ENCODE measurements at places on chromosomes 7 and 10.

DNA sequence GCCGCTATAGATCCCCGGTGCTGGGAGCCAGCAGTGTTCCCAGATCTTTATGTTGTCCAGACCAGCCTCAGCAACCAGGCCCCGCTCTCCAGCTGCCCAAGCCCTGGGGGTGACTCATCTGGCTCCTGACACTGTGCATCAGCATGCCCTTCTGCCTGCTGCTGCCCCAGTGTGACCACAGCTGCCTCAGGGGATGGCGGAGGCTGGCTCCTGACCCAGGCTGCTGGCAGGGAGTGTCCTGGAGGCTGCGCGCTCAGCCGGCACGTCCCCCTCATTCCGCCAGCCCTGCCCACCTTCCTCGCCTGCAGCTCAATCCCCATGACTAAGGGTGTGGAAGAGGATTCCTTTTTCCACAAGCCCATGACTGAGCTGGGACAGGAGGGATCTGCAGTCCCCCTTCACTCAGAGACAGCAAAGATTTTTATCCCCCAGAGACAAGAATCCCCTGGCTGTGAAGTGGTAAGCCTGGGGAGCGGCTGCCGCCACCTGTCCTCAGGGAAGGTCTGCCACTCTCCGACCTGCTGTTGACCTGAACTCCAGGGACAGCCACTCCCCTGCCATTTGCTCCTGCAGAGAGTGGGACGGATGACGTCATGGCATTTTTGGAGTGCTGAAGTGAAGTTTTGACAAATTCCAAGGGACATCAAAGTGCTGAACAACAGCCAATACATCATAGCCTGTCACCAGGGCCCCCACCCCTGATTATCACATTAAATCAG lies 182.8 kb upstream of the BMPER start:
- DNase-seq: no peak

- no peak for DNase-seq
Observed at GRCh38 chr7:80066639-80067038, 68.0 kb upstream of the GNAI1 start.

DNA sequence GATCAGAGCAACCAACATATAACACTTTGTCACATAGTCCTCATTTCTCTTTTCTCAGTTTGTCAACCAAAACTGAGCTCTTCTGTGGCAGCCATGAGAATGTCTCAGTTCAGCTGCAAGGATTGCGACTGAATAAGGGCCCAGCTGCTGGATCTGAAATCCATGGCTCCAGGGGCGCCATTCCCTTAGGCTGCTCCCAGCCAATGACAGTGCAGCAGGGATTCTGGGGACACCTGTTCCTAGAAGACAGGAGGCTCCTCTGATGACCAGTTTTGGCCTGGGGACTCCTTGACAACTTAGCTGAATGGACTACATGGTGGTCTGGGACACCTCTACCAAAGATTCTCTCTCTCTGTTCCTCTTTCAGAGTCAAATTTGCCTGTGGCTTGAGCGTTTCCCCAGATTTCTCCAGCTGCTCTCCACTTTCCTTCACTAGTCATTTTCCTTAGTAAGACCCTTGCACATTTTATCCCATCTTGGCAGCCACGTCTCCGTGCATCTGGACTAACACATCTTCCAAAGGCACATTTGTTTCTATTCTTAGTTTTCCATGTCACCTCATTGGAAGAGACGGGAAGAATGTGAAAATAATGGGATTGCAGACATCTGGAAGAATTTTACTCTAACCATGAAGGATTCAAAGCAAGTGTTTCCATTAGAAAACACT lies 28.1 kb upstream of the KIF5B start:
- DNase-seq: no peak

- no peak for DNase-seq
Observed at GRCh38 chr10:17282311-17282710, 54.3 kb downstream of the VIM start.

GRCh38 chr10:80462299-80462980 lies 8.3 kb downstream of the TSPAN14 start:
- no peak for DNase-seq

DNA sequence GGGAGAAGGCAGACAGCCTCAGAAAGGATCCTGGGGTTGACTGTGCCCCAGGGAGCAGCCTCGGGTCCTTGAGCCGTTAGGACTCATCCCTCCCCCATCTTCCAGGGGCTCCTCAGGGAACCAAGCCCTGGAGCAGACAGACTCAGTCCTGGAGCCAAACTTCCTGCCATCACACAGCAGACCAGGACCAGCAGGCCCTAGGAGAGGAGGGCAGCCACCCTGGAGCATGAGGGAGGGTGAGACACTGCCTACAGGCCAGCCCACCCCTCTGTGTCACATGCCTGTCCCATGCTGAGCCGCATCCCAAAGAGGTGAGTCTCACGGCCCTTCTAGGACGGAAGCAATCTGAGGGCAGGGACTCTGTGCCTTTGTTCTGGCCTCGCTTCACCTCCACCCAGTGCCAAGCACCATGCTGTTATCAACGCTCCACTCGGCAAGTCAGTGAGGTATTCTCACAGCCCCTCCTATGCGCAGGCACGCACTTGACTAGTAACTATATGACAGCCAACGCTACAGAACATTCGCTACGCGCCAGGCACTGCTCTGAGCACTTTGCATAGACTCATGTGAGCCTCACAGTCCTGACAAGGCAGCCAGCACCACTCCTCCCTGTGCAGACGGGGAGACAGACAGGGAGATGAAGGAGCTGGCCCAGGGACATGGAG lies 19.1 kb downstream of the MAD1L1 start:
- DNase-seq: no peak

DNA sequence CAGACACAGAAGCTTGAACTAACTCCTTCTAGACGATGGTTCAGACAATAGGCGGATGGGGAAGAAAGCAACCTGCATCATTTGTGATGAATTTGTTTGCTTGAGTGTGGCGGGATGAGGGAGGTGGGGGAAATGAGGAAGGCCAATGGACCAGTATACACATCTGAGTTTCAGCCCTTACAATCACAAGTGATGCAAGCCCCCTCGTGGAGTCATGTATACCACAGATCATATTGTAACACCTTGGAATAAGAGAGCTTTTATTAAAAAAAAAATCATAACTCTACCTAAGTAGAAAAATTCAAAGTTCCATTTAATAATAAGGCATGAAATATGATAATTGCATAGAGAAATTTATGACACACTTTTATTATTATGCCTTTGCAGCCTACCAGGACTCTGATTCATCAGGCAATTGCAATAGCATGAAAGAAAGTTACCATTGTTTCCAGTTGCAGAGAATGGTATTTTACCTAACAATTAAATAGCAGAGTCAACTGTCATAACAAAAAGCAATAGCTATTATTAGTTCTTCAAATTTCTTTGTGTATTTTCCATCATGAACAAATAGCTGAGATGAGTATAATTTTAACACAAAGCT lies 230.2 kb upstream of the AKR1E2 start:
- DNase-seq: no peak

- DNase-seq: no peak
Observed at GRCh38 chr7:70834424-70834823, 297.5 kb upstream of the GALNT17 start.

DNA sequence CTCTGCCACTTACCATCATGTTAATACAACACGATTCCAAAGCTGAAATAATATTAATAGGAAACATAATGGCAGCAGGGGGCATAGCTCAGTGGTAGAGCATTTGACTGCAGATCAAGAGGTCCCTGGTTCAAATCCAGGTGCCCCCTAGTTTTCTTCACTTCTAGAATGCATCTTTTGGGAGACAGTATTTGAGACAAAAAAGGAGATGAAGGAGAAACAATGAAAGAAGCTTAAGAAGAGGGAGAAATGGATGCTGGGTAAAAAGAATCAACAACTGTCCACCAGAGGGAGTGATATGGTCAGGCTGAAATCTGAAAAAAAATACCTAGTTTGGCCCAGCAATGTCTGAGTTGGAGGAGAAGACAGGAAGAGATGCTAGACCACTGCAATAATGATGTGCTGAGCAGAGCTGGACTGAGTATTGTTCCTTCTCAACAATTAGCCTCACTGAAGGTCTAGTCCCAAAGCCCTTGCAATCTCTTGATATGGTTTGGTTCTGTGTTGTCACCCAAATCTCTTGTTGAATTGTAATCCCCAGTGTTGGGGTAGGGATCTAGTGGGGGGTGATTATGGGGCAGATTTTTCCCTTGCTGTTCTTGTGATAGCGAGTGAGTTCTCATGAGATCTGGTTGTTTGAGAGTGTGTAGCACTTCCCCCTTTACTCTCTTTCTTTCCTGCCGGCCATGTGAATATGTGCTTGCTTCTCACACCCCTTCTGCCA lies 48.3 kb downstream of the ZNF783 start:
- DNase-seq: peak; percentile 69

DNA sequence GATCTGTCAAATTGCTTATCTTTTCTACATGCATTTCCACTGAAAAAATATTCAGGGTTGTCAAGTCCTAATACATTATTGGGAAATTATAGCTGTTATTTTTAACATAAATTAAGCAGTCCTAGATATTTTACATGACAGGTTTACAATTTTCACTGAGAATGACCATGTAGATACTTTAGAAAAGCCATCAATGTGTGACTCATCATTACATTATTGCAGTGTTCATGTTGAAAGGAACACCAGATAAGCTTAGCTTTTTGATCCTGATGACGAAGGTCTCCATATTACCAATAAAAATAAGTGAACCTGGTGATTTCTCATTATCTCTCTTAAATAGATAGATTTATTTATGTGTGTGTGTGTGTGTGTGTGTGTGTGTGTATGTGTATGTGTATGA lies 529.5 kb upstream of the PCDH15 start:
- no peak for DNase-seq

DNA sequence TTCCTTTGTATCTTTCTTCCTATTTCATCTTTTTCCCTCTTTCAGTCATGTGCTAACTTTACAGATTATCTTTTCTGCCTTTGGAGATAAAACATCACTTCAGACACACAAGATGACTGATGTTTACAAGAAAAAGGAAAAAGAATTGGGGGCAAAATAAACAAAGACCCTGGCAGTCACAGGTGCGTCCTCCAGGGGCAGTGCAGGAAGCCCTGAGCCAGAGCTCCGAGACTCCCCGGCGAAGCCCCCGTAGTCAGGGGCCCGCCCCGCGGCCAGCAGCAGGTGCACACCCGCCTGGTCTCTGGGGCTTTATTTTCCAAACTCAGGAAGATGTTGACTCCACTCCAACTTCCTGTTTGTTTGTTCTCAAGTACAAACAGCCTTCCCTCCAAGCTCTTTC lies 10.2 kb downstream of the STK32C start:
- DNase-seq: no peak

DNA sequence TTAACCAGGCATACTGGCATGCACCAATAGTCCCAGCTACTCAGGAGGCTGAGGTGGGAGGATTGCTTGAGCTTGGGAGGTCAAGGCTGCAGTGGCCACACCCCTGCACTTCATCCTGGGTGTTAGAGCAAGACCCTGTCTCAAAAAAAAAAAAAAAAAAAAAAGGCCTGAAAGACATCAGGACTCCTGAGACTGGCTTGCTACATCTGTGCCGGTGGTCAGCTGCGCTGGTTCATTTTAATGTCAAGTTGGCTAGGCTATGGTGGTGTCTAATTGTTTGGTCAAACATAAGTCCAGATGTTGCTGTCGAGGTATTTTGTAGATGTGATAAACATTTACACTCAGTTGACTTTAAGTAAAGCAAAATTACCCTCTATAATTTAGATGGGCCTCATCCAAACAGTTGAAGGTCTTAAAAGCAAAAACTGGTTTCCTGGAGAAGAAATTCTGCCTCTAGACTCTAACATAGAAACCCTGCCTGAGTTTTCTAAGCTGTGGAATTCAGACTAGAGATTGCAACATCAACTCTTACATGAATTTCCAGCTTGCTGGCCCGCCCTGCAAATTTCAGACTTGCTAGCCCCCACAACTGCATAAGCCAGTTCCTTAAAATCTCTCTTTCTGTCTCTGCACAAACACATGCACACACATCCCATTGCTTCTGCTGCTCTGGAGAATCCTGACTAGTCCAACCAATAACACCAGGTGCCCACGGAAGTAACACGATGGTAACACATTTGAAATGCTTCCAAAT lies 18.2 kb downstream of the MYOF start:
- DNase-seq: no peak

DNA sequence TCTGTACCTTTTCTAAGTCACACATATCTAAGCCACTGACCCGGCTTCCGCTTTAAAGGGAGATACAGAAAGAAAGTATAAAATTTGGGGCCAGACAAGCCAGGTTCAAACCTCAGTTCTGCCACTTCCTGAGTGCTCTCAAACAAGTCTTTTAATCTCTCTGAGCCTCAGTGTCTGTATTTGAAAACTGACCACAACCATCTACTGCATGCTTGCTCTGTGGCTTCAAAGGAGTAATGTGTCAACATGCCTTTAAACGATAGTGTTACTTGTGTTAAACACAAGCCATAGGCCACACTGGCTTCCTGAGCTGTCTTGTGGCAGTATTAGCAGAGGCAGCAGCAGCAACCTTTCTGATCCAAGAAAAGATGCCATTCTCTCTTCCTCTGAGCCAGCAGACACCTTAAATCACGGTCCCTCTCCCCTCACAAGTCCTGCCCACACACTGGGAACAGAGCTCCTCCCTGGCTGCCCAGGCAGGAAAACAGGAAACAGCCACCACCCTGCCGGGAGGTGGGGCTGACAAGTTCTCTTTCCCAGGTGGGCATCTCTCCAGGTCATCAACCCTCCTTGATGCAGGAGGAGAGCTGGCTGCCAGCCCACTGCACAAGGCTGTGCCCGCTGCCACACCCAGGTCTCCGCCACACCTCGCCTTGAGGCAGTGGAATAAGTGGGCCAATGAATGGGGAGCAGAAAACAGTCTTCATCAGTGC lies 10.7 kb downstream of the HIP1 start:
- DNase-seq: no peak

DNA sequence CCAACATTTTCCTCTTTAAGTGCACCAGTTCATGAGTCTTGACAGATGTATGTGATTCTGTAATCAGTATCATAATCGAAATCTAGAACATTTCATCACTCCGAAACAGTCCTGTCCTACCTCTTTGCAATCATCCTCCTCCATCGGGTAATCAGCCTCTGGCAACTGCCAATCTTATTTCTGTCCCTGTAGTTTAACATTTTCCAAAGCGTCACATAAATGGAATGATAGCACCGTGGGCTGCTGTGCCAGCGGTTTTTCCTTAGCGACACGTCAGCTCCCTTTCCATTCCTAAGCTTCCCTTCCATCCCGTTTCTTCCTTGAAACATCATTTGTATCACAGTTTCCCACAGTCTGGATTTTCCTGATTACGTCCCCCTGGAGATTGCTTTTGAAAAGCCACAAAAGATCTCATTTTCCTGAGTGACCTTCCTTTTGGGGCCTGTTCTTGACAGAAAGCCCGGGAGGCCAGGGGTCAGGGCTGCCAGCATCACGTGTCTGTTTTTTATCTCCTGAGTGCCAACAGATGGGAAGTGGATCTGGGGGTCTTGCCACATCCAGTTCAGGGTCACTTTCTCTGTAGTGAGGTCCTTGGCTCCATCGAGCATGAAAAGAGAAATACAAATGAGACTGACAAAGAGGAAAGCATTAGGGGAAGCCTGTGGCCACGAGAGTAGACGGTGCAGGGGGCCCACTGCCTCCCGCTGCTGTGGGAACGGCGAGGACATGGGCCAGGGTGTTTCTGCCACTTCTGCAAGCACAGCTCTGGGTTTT lies 31.6 kb downstream of the TMEM120A start:
- DNase-seq: no peak

- no peak for DNase-seq
Observed at GRCh38 chr10:98861962-98862361, 373.7 kb downstream of the HPSE2 start.

Data from GM13977 (cell line).